ENCODE measurements at places on chromosomes 1 and 21. TPM values are rescaled to one million over a fixed set of nuclear protein-coding genes. Genes with fewer than 3 reads are reported as not detected.

Gene SPRR2A
- not detected for total RNA-seq

Gene CCDC27
- total RNA-seq: not detected

Gene SELE
- total RNA-seq: not detected

Gene TLCD4
- total RNA-seq: 8.3 TPM

Gene PRKAA2
- 3.4 TPM for total RNA-seq

Gene DMRTA2
- total RNA-seq: not detected

Gene AMY2B
- 0.98 TPM for total RNA-seq

Gene F13B
- not detected for total RNA-seq

Gene TMEM200B
- total RNA-seq: 9.3 TPM

Gene OLFML2B
- 1.4 TPM for total RNA-seq

Gene SLX9
- total RNA-seq: 80.1 TPM

Gene TCHHL1
- not detected for total RNA-seq

All from PC-3 (cell line).